ENCODE measurements at places on chromosomes 16 and 17.

DNA sequence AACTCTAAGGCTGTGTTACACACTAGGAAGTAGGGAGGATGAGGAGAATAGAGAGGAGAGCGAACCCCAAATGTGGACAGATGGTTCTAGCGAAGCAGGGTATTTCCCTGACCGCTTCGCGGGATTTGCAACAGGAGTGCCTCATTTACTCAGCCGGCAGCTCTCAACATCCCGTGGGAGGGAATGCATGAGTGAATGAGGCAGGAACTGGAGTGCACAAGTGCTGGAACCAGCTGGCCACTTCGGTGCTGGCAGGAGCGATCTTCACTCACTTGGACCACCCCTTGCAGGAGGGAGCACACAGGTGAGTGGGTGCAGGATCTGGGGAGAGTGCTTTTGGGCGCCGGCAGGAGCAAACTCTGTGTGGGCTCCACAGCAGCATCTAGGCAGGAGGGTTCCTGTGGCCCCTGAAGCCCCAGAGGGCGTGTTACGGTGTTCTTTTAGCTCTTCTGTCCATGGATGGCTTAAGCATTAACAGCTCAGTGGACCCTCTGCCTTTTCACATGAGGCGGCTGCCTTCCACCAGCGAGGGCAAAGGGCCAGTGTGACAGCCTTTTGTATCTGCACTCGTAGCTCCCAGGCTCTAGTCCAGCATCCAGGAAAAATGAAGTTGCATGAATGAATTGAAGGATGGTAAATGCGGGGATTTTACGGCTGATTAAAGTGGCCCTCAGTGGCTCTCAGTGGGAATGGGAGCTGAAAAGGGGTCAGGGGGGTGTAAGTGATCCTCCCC, 17.4 kb upstream of the ZNHIT3 start:
- DNase-seq, result no peak

DNA sequence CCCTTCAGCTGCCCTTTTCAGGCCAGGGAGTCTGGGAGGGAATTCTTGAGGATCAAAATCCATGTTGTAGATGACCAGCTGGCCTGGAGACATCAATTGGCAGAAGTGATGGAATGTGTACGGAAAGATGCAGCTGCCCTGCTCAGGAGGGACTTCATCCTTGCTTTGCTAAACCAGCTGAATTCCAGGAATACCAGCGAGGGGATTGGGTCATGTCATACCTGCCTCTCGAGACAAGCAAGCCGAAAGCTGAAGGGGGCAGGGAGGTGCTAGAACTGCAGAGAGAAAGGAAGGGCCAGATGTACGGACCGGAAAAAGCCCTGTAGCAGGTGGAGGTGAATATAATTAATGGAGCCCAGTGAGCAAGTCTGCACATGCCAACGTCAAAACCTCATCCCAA, 25.6 kb upstream of the NTN1 start:
- no peak for DNase-seq

- DNase-seq, result no peak
Observed at GRCh38 chr16:31874366-31875111, 932 bp downstream of the ZNF267 start.

DNA sequence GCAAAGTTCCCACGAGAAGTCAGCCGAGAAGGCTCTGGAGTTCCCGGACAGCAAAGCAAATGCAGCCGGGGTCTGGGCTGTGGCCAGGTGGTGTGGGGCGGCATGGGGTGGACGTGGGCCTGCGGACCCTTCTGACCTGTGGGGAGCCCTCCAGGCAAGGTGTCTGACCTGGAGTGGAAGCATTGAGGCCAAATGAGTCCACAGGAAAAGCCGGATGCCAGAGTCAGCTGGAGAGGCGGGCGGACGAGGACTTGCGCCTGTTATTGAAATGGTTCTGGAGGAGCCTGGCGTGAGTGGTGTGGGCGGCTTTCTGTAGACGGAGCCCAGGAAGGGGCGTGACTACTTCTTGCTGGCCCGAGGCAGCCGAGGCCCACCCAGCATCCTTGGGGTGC, 50.5 kb upstream of the ZNF750 start:
- DNase-seq, result no peak

DNA sequence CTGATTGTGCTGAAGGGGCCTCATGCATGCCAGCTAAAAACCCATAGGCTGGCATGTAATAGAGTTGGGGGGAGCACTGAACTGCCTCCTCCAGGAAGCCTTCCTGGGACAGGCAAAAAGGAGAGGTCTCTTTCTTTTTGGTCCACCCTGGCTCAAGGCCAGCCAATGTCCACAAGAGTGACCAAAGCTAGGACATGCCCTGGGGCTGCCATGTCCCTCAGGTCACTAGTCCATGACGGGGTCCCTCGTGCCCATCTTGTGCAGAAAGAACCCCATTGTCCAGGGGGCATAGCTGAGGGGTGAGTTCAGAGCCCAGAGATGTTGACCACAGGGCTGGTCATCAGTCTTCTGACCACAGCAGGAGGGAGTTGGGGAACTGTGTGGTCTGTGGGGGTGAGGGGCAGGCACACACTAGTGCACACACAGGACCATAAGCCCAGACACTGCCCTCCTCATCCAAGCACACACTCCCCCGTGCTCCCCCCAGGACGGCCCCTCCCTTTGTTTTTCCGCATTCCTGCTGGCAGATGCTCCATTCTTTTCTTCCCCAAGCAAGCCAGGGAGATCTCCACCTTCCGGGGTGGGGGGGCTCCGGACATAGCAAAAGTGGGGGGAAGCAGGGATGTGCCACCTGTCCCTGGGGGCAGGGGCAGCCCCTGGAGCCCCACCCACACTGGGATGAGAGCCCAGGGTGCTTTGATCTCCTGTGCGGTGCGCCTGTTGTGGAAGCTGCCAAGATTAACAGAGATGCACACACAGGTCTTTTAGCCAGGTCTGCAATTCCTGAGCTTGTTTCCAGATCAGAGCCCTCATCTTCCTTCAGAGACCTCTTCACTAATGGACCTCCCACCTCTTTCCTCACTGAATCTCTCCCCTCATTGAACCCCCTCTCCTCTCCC, 25.2 kb upstream of the PHB1 start:
- DNase-seq, result no peak

GRCh38 chr16:11605891-11606290, 19.2 kb upstream of the LITAF start:
- DNase-seq, result no peak

DNA sequence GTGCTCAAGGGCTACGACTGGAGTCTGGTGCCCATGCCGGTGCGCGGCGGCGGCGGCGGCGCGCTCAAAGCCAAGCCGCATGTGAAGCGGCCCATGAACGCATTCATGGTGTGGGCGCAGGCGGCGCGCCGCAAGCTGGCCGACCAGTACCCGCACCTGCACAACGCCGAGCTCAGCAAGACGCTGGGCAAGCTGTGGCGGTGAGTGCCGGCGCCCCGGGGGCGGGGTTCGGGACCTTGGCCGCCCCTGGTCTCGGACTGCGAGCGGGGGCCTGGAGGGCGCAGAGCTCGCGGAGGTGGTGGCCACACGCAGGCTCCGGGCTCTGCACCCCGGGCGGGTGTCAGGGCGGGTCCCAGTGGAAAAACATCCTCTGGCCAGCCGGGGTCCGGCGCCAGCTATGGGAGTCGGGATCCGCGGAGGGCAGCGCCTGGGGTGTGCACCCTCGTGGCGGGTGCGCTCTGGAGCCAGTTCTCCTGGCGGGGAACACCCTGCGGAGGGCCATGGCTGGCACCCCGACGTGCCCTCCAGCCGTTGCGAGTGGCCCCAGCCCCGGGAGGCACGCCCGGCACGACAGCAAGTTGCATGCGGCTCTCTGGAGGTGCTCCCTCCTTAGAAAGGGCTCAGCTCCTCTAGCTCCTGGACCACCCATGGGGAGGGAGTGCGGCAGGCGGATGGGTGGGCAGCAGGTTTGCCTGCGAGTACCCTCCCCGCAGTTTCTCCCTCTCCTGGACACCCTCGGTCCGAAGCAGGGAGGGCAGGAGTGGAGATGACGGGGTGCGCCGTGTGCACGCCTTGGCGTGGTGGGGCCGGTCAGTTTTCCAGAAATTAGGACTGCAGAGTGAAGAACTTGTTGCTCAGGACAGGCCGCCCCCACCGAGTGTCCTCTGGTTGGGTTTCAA, 824 bp downstream of the SOX8 start:
- DNase-seq, result no peak

- DNase-seq, result no peak
Observed at GRCh38 chr16:66039793-66040192, 326.7 kb upstream of the CDH5 start.

DNA sequence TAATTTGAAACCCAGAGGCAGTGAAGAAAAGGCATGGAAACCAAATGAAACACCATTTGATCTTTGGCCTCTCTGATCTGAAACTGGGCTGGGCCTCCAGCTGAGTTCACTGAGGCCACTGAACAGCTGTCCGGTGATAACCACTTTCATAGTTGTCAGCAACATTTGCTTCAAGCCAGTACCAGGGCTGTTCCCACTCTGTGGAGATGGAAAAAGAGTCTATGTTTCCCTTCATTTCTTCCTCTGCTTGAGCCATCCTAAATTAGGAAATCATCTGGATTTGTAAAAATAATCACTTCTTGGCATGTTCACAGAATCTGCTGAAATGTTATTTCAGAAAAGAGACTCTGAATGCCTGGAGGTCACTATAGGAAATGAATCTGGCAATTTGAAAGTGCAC, 119.3 kb downstream of the STX8 start:
- no peak for DNase-seq

GRCh38 chr16:88055356-88055755, 104.1 kb downstream of the BANP start:
- DNase-seq, result no peak

DNA sequence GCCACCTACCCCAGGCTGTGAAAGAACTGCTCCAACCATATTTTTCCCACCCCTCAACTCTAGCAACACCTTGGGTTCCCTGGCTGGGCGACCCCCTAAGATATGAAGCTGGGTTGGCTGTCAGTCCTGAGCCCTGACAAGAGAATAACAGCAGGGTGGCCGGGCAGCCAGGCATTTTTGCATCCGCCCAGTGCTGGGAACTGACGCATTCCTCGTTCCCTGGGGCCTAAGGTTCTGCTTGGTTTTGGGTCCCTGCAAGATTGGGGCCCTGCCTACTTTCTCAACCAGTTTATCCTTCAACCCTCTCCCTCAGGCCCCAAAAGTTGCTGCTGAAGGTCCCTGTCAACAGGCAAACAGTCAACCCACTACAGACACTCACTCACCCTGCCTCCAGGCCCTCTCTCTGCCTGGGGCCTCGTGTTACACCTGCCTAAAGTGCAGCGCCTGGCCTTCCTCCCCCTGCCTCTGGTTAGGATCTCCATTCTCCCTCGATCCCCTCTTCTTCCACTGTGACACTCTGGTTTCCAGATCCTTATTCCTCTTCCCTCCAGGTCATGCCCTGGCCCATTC, 151.5 kb downstream of the STX8 start:
- no peak for DNase-seq

GRCh38 chr16:2973093-2973492, 3.9 kb downstream of the PAQR4 start:
- DNase-seq, result no peak

DNA sequence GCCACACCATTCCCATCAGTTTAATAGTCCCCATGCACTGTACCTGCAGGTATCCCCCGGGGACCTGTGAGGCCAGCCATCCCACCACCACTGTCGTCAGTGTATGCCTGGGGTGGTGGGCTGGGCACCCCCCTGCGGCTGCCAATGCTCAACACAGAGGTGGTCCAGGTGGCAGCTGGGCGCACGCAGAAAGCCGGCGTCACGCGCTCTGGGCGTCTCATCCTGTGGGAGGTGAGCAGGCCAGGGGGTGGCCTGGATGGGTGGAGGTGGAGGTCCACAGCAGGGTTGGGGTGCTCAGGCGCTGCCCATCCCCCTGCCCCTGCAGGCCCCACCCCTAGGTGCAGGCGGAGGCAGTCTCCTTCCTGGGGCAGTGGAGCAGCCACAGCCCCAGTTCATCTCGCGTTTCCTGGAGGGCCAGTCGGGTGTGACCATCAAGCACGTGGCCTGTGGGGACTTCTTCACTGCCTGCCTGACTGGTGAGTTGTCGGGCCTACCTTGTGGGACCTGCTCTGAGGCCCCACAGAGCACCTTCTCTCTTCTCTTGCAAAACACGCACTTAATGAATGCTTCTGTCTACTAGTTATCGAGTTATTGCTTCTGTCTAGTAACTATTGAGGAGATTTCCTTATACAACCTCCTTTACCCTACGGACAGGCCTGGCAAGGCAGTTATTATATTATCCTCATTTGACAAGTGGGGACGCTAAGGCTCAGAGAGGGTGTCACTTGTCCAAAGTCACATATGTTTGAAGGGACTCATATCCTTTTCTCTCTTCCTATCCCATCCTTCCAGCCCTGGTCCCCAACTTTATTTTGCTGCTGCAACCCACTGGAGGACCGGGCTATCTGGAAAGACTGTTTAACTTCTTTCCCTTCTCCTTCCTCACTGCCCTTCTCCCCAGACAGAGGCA, 5.8 kb upstream of the TRAF4 start:
- no peak for DNase-seq

GRCh38 chr17:45098869-45099616, 33.3 kb downstream of the PLCD3 start:
- DNase-seq, result no peak

DNA sequence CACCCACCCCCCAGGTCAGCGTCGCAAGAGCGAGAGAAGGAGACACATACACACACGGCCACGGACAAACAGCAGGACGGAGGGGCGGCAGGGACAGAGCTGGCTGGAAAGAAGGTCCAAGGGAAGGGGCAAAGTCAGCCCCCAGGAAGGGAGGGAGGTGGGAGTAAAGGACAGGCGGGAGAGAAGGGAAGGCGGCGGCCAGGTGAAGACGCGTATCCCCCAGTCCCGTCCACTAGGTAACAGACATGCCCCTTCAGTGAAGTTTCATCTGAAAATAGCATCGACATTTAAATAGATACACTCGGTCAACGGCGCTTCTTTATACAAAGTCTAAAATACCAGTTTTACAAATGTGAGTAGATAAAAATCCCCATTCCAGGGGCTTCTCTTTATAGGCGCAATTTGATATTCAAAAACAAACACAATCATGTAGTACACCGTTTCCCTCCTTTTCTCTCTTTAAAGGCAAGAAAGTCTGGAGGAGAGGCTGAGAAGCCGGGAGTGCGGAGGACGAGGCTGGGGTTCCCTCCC, 4.5 kb downstream of the CBX8 start:
- DNase-seq, result no peak

GRCh38 chr16:26742040-26742439, 324.7 kb upstream of the C16orf82 start:
- DNase-seq, result no peak

- no peak for DNase-seq
Observed at GRCh38 chr16:19236561-19237209, 48.8 kb upstream of the CLEC19A start.

DNA sequence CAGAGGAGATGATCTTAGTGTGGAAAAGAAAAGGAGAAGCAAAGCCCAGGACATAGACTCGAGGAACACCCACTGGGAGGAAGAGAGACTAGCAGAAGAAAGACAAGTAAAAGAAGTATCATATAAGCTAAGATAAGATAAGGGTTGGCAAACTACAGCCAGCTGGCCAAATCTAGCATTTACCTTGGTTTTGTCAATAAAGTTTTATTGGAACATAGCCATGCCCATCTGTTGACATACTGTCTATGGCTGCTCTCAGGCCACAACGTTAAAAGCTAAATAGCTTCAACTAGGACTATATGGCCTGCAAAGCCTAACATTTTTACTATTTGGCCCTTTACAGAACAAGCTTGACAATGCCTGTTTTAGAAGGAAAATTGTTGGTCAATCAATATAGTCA, 166.4 kb upstream of the AXIN2 start:
- no peak for DNase-seq

- no peak for DNase-seq
Observed at GRCh38 chr17:47791025-47791424, 30.6 kb downstream of the OSBPL7 start.

- no peak for DNase-seq
Observed at GRCh38 chr17:40369923-40370322, 5.4 kb upstream of the GJD3 start.

GRCh38 chr17:17719966-17720543, 38.8 kb downstream of the RAI1 start:
- DNase-seq, result no peak

Data from HS-27A (cell line).